Esophagus mucosa (tissue), 1 donor: ENCODE measurements at places on chromosomes 5 and 9.
A peak's percentile ranks its signal among the peaks of the same experiment; 100 is the strongest.

DNA sequence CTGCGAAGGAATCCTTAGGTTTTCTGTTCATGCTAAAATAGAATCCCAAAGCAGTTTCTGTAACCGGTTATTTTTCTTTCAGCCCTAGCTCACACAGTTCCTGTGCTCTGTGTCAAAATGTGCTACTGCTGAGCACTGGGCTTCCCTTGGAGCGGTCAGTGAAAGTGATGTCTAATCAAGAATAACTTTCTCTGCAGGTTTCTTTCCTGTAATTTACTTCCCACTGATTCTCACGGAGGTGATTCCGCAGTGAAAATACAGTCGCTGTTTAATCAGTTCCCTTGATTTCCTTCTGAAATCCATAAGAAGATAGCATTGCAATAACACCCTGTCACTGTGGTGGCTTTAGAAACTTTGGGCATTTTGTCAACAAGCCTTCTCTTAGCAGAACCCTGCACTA, 112.0 kb upstream of the ISL1 start:
- ATAC-seq, result no peak

- peak; percentile 86 for ATAC-seq
These were observed 73.8 kb downstream of the DAB2IP start for GRCh38 chr9:121725008-121725775.

DNA sequence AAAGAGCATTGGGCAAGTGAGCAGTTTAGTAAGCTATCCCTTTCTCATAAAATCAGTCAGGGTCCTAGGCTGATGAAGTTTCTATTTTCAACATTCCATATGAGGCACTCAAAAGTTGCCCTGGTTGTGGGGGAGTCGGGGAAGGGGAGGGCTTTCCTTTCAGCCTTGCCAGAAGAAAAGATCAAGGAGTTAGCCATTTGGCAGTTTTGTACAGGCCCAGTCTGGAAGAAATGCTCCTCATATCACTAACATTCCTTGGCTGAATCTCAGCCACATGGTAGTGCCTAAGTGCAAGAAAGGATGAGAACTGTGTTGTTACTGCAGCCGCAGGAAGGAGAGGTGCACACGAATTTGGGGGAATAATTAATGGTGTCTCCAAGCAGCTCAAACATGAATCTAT, 60.8 kb downstream of the ZNF474 start:
- ATAC-seq, result no peak

GRCh38 chr5:156328766-156329165, 1.8 kb downstream of the SGCD start:
- no peak for ATAC-seq

DNA sequence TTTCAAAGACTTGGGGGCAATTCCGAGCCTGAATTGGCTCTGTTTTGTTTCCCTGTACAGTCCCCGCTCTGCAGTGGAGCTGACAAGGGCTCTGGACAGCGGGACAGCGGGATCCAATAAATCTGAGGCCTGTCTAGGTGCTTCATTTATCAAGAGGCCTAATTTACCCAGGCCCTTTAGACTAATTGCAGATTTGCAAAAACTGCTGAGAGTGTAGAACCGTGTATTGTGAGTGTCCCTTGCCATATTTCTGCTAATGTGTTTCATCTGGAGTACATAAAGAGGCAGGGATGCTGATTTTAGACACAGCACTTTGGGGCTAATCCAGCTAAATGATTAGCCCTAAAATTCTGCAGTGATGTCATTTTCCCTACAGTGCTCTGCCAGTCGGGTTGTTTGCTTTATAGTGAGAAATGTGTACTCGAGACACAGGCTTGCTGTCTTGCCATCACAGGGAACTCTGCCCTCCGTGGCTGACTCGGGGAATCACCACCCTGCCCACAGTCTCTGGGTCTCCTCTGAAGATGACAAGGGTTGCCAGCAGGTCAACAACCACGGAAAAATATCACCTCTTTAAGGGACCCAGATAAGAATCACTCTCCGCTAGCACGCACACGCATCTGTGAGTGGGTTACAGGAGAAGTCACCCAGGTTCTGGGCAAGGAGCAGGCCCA, 592.0 kb downstream of the BNC2 start:
- no peak for ATAC-seq

DNA sequence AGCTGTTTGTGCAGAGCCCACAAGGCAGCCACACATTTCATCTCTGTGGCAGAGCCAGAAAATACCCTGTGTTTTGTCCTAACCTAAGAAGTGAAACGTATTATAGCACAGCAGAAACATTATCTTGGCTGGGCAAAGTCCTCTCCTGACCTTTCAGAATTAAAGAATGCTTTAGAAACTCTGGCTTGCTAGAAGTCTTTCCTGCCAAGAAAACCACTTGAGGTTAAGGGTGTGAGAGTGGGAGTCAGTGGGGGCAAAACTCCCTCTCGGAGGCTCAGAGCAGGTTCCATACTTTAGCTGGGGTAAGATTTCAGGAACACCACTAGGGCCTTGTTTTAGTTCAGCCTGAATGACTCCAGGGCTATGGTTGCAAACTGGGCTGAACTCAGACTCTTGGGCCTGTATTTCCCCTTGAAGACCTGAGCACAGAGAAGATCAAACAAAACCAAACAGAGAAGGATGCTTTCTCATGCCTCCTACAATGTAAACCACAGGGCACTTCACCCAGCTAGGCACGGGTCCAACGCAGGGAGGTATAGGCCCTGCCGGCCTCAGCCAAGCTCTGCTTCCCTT, 48.0 kb downstream of the ZNF366 start:
- no peak for ATAC-seq

DNA sequence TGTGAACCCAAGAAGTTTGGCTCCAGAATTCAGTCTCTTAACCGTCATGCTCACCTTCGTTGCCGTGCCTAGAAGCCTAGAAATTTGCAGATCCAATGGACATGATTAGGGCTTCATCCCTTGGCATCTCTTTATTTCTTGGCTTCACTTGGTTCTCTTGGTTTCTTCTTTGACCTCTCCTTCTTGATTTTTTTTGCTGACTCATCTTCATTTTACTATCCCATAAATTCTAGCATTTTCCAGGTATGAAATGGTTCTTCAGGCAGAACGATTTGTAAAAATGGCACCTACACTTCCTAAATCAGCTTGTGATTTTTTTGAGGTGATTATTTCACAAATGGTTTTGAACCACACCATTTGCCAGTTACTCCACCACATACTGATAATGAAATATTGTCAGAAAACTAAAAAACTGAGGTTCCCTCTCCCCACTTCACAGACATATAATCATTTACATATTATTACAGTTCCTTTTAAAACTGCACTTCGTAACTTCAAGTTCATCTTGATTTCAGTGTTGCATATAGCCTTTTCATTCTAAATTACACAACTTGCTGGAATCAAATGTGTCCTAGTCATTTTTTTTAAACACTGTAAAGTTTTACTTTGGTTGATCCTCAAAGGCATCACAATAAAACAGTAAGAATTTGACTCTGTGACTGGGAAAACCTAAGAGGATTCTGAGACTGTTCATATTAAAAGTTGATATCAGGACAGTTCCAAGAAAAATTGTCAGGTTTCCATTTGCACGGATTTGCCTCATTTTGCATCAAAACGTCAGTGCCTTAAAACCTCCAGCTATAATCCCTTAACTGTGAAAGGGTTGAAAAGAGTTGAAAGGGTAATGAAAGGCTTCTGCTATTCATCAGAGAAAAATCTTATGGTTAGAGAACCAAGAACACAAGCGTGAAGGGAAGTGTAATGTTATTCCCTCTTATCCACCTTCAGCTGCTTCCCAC, 8.9 kb upstream of the NREP start:
- ATAC-seq, result no peak

DNA sequence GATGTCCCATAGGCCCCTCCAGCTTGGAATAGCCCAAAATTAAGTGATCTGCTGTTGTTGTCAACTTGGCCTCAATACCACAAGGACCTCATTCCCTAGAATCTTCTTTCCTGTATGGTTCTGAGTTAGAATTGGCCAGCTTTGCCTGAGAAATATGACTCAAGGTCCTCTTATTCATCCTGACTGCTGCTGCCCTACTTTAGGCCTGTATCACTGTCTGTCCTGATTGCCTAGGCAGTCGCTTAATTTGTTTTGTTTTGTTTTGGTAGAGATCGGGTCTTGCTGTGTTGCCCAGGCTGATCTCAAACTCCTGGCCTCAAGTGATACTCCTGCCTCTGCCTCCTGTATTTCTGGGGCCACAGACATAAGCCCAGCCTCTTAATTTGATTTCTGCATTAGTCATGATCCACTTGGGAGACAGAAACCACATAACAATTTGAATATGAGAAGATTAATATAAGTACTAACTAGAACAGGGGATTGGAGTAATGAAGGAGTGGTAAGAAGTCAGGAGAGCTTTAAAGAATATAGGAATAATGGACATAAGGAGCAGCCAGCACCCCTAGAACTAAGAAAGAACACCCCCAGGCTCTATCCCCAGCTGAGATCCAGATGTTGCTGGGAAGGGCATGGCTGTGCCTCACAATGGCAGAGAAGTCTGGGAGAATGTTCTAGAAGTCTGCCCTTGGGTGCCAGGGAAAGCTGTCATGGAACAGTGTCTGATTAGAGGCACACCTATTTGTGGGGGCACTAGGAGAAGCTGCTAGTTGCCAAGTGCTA, 4.6 kb downstream of the TEX53 start:
- ATAC-seq, result no peak

GRCh38 chr5:139512786-139513390, 30.3 kb upstream of the STING1 start:
- no peak for ATAC-seq

GRCh38 chr9:137387114-137387890, 35.7 kb downstream of the EXD3 start:
- ATAC-seq, result no peak

DNA sequence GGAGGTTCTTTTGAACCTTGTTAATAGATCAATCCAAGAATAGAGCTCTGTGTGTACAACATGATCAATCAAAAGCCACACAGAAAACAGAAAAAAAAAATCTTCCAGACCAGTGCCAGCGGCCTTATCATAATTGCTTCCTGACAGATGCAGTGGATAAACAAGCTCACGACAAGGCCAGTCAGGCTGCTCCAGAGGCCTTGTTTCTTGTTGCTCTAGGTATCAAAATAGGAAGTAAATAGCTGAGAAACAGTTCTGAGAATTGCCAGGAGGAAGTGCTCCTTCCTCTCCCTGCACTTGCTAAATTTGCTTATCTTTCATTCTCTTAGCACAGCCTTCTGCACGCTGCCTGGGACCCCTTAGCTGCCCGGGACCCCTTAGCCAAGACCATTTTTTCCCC, 199.0 kb upstream of the TARS1 start:
- ATAC-seq, result no peak

GRCh38 chr5:1282131-1282992, 12.5 kb downstream of the TERT start:
- peak; percentile 81 for ATAC-seq

DNA sequence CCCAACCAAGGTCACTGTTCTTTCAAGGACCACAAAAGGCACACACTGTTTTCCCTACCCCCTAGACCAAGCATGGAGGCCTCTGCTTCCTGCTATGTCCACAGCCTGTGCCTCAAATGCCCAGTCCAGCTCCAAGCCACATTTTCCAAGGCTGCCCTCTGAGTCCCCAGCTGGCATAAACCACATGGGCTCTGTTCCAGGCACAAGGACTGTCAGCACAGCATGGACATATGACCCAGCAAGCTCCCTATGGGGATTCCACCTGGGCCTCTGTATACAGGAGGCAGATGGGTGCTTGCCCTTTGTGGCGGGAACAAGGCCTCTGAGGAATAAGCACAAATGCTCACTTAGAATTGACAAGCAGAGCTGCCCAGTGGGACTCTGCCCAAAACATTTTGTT, 115.2 kb downstream of the SPOCK1 start:
- no peak for ATAC-seq

- no peak for ATAC-seq
These were observed 75.9 kb upstream of the DAB2 start for GRCh38 chr5:39500551-39501175.

GRCh38 chr9:88322906-88323566, 65.2 kb upstream of the SPIN1 start:
- peak; percentile 18 for ATAC-seq

- ATAC-seq, result no peak
These were observed 57.8 kb downstream of the OLFM1 start for GRCh38 chr9:135145312-135145711.

GRCh38 chr9:26706223-26706622, 186.4 kb downstream of the CAAP1 start:
- ATAC-seq, result no peak

- ATAC-seq, result no peak
These were observed 236.7 kb upstream of the CCNH start for GRCh38 chr5:87649455-87649854.

- no peak for ATAC-seq
These were observed 59.9 kb downstream of the NPR3 start for GRCh38 chr5:32771037-32771436.

- no peak for ATAC-seq
These were observed 2.8 kb downstream of the GM2A start for GRCh38 chr5:151255621-151256286.

DNA sequence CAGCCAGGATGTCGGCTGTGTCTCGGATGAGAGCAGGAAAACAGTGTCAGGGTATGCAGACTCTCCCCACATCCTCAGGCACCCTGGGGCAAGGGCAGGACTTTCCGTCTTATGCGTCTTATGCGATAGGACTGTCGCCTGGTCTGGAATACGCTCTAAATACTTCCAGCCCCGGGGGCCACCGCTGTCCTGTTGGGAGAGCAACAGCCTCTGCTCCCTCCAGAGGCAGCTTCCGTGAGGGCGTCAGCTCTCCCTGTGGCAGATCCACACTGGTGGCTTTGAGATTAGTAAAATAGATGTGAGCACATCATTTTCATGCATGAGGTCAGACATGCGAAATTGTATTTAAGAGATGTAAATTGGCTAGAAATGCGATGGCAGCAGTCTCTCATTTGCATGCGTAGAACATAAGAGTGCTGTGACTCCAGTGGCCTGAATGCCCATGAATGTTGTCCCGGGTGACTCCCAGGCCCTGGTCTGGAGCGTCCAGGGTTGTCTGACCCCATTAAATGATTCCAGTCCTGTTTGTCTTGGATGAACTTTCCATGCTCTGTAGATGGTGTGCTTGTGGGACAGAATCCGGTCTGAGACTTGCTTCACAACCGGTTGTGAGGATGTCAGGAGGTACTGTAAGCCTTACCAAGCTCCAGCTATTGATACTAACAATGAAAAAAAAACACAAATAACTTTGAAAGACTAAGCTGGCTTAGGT, 228.2 kb downstream of the SYK start:
- no peak for ATAC-seq

DNA sequence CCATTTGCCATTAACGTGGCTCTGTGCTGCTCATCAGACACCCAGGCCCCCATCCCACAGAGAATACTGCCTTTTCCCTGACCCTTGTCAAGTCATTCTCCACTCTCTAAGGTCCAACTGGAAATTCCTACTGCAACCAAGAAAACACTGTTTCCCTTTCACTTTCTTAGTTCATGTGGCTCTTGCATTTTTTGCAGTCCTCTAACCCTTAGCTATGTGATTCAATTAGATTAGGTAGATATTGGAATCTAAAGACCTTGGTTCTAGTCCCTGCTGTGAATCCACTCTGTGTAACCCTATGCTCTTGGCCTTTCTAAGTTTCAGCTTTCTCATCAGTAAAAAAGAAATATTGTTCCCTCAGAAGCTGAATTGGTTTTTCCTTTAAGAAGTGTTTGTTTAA, 649.4 kb downstream of the CCDC171 start:
- ATAC-seq, result no peak
